ENCODE measurements at places on chromosomes 5 and 9.

- DNase-seq = no peak
Measured at GRCh38 chr5:151627650-151628049, 36.5 kb upstream of the FAT2 start.

DNA sequence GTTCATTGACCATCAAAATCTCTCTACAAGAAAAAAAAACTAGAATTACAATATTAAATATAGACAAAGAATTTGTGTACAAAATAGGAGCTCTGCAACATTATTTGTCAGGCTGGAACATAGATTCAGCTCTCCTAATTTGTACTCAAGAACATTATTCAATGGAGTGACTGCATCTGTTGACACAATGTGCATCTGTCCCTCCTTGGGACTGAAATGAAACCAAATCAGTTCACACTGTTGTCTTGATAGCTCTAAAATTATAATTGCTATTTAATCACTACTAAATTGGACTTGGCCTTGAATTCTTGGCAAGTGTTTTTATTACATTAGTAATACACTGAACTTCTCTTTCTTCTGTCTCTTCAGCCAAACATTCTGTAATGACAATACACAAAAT lies 47.7 kb downstream of the FTMT start:
- DNase-seq = no peak

- DNase-seq = no peak
Measured at GRCh38 chr9:16871336-16872151, 1.1 kb upstream of the BNC2 start.

DNA sequence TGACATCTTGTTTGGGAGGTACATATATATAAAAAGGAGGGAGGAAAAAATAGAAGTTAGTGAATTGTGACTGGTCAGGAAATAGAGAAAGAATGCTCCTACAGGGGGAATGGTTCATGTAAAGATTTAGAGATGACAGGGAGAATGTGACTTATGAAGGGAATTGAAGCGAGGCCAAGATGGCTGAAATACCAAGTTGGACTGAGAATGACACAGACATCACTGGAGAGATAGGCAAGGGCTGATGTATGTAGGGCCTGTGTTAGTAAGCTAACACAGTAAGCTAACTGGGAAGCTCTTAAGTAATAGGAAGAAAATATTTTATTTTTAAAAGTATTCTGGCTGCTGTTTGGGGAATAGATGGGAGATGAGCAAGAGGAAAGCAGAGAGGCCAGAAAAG lies 286.3 kb downstream of the NNT start:
- DNase-seq = no peak

GRCh38 chr9:14014218-14014617 lies 299.7 kb downstream of the NFIB start:
- DNase-seq = no peak

- DNase-seq = no peak
Measured at GRCh38 chr5:179287631-179288030, 57.6 kb downstream of the ADAMTS2 start.

GRCh38 chr5:160467555-160468362 lies 46.1 kb downstream of the PTTG1 start:
- peak; percentile 41 for DNase-seq

DNA sequence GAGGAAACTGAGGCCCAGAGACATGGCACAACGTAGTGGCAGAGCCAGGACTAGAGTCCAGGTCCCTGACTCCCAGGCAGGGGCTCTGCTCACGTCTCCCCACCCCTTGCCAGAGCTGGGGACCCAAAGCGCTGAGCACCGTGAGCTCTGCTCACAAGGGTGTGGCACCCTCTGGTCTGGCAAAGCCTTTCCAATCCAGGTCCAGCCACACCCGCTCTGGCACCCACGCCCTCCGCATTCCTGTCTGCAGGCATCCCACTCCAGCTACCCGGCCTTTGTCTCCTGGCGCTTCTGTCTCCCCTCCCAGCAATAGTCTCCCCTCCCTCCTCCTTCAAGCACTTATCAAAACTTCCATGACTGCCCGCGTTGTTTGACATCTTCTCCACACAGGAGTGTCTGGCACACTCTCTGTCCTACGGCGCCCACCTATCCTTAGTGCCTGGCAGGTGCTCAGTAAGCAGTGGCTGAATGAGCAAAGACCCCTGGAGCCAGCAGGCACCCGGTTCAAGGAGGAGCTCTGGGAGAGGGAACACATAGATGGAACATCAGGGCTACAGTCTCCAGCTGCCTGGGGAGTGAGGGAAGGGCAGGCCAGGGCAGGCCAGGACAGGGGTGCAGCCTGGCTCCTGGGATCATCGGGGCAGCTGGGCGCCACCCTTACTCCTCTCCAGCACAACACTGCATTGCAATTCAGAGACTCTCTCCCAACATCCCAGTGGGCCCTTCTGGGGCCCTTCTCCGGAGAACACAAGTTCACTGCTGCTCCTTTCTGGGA lies 12.0 kb downstream of the HIGD2A start:
- DNase-seq = no peak

GRCh38 chr5:173729079-173729765 lies 112.8 kb upstream of the BOD1 start:
- DNase-seq = no peak

DNA sequence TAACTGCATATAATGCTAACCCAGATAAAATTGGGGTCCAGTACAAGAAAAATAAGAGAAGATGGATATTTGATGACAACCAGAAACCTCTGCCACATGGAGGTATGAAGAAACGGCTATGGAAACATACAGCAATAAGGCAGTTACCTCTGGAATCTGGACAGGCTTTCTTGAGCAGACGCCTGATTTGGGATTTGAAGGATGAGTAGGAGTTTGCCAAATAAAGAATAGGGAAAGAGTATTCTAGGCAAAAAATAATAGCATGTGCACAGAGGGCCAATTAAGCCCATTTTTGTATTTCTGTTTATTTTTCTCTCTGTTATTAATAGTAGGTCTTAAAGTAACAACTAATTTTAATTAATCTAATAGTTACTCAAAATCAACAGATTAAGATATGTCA lies 144.9 kb downstream of the ADAMTSL1 start:
- DNase-seq = no peak

- DNase-seq = no peak
Measured at GRCh38 chr5:18102733-18103132, 468.5 kb downstream of the TAF11L14 start.

DNA sequence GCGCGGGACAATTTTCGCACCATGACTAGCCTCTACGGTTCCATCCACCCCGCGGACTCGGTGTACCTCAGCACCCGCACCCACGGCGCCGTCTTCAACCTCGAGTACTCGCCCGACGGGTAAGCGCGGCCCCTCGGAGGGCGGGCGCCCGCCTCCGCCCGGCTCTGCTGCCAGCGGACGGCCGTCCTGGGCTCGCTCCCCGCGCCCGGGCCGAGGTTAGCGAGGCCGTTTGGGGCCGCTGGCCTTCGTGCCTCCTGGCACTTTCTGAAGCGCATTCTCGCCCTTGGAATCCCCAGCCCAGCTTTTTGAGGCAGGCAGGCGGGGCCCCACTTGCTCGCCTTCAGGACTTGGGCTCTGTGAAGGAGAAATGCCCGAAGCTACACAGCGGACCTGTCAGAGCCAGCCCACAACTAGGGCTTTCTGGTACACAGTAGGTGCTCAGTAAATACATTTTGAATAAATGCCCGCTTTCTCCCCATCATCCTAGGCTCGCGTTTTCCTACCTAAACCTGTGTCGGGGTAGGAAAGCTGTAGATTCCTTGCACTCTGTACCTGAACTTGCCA lies 772 bp downstream of the DCAF10 start:
- no peak for DNase-seq

- no peak for DNase-seq
Measured at GRCh38 chr5:64861281-64861680, 92.6 kb downstream of the CWC27 start.

GRCh38 chr9:77714077-77714549 lies 66.0 kb upstream of the GNA14 start:
- no peak for DNase-seq

- DNase-seq = no peak
Measured at GRCh38 chr5:139689631-139690063, 41.5 kb downstream of the CXXC5 start.

GRCh38 chr5:174000076-174000475 lies 11.1 kb downstream of the C5orf47 start:
- DNase-seq = no peak

- DNase-seq = no peak
Measured at GRCh38 chr5:160129841-160130240, 10.6 kb upstream of the PWWP2A start.

- DNase-seq = no peak
Measured at GRCh38 chr5:120419127-120419526, 45.0 kb upstream of the PRR16 start.

DNA sequence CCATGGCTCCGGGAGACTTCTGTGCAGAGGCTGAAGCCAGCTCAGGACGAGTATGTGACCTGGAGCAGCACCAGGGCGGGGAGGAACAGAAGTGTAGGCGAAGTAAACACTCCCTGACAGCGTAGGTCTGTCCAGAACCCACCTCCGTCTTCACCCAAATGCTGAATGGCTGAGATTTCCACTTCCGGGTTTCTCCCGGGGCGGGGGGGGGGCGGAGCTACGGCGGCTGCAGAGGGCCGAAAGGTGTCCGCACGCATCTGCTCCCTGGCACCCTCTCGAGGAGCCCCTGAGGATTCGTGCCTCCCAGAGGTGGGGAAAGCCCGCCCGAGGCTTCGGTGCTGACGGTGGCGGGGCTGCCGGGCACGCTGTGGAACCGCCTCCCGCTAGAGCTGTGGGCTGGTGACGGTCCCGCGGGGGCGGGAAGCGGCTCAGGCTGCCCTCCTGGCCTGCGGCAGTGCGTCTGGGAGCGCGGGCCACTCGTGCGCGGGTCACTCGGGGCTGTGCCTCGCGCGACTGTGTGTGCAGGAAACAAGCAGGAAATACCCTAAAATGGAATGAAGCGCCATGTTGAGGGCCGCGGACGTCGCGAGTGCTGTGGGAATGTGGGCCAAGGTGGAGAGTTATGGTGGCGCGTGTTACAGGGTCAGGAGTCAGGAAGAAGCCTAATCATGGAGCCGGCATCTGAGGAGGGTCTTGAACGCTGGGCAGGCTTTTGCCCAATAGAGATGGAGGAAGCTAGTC lies 1425.4 kb downstream of the FOXD4L5 start:
- DNase-seq = no peak

DNA sequence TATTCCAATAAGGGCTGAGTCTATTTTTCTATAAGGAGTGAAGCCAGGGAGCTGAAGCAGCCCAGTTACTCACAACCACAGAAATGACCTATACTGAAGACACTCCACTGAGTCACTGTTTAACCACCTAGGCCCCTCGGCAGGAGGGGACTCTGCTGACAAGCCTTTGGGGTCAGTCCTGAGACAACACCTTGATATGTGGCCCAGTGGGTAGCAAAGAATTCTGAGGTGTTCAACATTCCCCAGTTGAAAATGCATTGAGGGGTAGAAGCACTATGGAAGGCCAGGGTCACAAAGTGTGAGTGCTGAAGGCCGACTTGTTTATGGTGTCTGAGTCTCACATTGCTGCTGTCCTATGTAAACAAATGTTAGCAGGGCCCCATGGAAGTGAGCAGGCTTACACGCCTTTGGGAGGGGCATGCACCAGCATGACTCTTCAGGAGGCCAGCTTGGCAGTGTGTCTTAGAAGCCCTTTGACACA lies 112.6 kb upstream of the NFIL3 start:
- DNase-seq = no peak

- DNase-seq = no peak
Measured at GRCh38 chr9:96646081-96646991, 8.8 kb downstream of the PRXL2C start.

- DNase-seq = no peak
Measured at GRCh38 chr9:2785060-2785950, 58.6 kb downstream of the PUM3 start.

DNA sequence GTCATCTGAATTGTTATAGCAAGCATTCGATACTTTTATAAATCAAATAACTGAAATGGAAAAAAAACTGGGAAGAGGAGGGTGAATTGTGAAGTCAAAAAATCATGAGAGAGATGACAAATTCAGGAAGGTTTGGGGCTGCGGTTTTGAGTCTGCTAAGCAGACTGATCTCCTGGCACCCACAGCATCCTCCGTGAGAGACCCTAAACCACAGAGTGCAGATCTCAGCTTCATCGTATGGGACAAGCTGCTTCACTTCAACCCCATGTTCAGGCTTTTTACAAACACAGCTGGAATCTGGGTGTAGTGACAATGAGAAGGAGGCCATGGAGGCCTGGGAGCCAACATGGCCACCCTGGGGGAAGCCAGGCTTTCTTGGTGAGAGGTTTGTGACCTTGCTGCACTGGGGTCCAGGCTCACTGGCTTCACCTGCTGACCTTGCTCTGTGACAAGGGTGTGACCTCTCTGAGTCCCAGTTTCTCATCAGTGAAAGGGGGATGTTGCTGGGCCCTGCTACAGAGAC lies 19.4 kb downstream of the USP20 start:
- no peak for DNase-seq

- DNase-seq = no peak
Measured at GRCh38 chr5:152638996-152639552, 234.0 kb upstream of the NMUR2 start.

DNA sequence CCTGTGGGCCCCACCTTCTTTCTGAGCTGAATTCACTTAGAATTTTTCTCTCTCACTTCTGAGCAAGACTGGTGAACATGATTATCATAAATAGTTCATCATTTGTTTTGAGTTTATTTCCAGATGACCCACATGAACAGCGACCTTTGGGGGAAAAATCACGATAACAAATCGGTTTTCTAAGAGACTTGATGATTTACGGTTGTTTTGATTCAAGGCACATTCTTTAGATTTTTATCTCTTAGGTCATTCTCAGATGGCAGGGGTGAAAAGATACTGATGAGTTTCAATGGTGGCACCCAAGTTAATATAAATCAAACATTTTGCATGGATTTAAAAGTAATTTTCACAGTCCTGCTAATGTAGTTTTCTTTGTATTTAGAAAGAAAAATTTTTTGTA lies 95.1 kb downstream of the DMXL1 start:
- no peak for DNase-seq

DNA sequence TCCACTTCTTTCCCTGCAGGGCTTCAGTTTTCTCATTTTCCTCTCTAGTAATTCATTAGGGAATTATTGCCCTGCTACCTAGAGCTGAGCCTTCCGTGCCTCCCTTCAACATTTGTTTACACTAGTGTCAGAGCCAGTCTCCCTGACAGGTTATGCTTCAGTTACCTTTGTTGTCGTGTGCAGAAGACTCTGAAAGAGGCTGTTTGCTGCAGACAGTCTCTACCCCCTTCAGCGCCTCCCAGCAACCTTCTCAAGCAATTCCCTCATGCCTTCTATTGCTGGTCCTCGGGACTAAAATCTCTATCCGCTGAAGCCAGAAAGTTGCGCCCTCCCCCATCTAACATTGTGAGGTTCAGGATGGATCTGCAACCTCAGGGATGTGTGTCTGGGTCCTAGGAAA lies 12.8 kb downstream of the RALGPS1 start:
- no peak for DNase-seq

GRCh38 chr9:18394847-18395351 lies 79.1 kb upstream of the ADAMTSL1 start:
- no peak for DNase-seq

- no peak for DNase-seq
Measured at GRCh38 chr5:165139262-165139661, 1633.8 kb downstream of the MAT2B start.
